NCI-H1105 treated with DMSO at 0.1 percent for 48 hours (cell line): ENCODE measurements at places on chromosomes 5 and 9.

DNA sequence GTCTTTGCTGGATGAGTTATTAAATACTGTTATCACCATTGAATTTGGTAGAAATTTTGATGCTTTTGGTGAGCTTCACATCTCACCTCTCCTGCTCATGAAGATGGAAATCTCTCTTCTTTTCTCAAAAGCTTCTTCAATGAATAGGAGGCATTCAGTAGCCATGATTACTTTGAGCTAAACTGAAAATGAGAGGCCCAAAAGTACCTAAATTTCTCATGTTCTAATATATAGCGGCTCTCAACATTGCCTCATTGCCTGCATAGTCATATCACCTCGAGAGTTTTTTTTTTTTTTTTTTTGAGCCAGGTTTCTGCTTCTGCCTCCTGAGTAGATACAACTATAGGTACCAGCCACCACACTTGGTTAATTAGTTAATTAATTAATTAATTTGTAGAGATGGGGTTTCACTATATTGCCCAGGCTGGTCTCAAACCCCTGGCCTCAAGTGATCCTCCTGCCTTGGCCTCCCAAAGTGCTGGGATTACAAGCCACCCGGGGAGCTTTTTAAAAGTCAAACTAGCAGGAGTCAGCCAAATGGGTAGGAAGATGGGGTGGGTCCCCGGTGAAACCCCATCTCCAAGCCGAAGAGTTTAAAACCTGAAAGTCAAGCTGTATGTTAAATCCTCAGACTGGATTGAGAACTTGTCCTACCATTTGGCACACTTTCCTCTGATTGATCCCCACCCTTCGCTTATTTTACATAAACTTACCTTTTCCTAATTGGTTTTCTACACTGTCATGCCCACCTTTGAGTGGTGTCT, 169.0 kb downstream of the DOCK2 start:
- DNase-seq, result no peak

GRCh38 chr9:121816845-121817450, 165.5 kb downstream of the DAB2IP start:
- DNase-seq, result no peak

DNA sequence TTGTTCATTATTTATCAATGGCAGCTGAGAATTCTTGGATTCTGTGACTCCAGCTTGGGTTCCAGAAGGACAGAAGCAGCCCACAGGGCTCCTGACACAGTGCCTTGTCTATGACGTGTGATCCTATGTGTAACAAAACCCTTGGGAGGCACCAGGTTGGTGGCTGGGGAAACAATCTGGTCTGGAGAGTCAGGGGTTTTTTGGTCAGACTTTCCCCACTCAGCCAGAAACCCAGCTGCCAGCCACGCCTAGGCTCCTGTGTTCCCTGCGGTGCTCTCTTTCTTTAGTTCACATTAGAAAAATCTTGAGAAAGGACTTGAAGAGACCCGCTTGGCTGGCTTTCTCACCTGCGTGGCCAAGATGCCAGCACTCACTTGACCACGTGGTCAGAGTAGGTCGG, 15.5 kb upstream of the ZBED3 start:
- DNase-seq, result no peak

DNA sequence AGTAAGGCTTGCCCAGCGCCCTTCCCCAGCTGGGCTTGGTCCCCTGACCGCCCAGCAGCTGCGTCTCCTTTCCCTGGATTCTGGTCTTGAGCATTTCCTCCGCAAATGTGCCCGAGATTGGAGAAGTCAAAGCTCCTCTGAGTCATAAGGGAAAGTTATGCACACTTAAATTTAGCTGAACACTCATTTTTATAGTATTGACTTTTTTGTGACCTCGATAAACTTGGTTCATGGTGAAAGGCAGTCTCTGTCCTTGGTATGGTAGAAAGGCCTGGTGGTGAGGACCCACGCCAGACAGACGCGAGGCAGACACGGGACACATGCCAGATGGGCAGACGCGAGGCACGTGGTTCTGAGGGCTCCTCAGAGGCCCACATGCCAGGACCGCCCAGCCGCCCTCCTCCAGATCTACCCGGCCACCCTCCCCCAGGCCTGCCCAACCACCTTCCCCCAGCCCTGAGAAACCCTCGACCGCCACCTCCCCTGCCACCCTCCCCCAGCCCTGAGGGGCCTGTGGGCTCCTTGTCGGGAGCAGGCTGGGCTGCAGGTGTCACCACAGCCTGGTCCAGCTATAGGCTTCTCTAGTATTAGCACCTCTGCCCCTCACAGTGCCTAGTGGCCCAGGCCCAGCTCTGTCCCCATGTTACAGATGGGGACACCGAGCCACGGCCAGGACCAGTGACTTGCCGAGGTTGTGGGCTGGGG, 60.9 kb upstream of the CACNA1B start:
- DNase-seq, result no peak

GRCh38 chr9:5510360-5510931, at the start of gene PDCD1LG2:
Gene PDCD1LG2, plus strand, starts transcription at chr9:5510531. Its CDS starts 12,016 bp downstream, at chr9:5522547.
- DNase-seq, result no peak

GRCh38 chr5:132841305-132841704, 10.9 kb upstream of the SHROOM1 start:
- no peak for DNase-seq

DNA sequence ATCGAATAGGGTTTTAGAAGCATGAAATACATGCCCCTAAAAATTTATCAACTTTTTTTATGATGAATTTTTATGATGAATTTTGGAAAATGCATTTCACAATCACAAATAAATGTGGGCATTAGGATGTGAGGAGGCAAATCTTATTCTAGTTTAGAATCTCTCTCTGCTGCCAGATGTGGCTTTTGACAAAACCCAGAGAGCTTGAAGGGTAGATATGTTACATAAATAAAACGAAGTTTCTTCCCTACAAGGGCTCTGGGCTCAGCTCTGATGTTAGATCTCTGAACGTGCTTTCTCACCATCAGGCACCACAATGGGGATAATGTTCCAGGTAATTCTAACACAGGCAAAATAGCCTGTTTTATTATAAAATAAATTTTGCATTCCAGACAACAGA, 102.3 kb upstream of the ADAMTSL1 start:
- no peak for DNase-seq

DNA sequence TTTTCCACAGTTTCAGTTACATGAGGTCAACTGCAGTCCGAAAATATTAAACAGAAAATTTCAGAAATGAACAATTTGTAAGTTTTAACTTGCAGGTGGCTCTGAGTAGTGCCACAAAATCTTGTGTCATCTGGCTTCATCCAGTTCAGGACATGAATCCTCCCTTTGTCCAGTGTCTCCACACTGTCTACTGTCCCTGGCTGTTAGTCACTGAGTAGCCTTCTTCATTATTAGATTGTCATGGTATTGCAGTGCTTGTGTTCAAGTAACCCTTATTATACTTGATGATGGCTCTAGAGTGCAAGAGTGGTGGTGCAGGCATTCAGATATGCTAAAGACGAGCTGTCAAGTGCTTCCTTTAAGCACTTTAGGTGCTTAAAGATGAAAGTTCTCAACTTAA, 65.3 kb downstream of the CFAP95 start:
- no peak for DNase-seq

- no peak for DNase-seq
These were observed 126.2 kb downstream of the SEC61B start for GRCh38 chr9:99348289-99348688.

- DNase-seq, result no peak
These were observed 488.0 kb upstream of the CTNND2 start for GRCh38 chr5:12392246-12392645.
